ENCODE measurements at places on chromosomes 3 and 15. TPM values are rescaled to one million over a fixed set of nuclear protein-coding genes. Genes with fewer than 3 reads are reported as not detected.

RLBP1 gene
- not detected for polyA plus RNA-seq

STXBP5L gene
- 13.7 TPM for polyA plus RNA-seq

AGBL1 gene
- polyA plus RNA-seq = not detected

P2RY14 gene
- not detected for polyA plus RNA-seq

PARP14 gene
- polyA plus RNA-seq = 4.7 TPM

MOBP gene
- 2.7 TPM for polyA plus RNA-seq

DNASE1L3 gene
- polyA plus RNA-seq = not detected

TM4SF18 gene
- polyA plus RNA-seq = not detected

TMC3 gene
- polyA plus RNA-seq = not detected

GOLGA8M gene
- not detected for polyA plus RNA-seq
